Testis (tissue), 5 donors: ENCODE measurements at places on chromosomes 4 and X. TPM values are rescaled to one million over a fixed set of nuclear protein-coding genes. Genes with fewer than 3 reads are reported as not detected.

GRCh38 chr4:177041356-177041755, 248.6 kb upstream of the VEGFC start:
- no peaks in the 10 kb centered on the region for H3K4me1 ChIP-seq
- no peak overlapping the region for H3K4me3 ChIP-seq
- no peaks in the 10 kb centered on the region for H3K27me3 ChIP-seq
- H3K36me3 ChIP-seq = no peaks in the 10 kb centered on the region
- no peak overlapping the region for H3K27ac ChIP-seq
- DNase-seq = no peak

DNA sequence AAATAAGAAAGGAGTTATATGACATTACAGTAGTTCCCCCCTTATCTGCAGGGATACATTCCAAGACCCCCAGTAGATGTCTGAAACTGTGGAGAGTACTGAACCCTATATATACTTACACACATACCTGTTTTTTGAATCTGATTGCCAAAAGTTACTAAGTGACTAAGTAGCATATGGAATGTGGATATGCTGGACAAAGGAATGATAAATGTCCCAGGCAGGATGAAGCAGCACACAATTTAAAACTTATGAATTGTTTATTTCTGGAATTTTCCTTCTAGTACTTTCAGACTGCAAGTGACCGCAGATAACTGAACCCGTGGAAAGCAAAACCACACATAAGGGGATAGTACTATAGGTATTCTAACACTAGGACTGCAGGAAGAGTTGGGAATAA, 22.7 kb downstream of the UGDH start:
- no peaks in the 10 kb centered on the region for H3K36me3 ChIP-seq
- H3K4me1 ChIP-seq = no peaks in the 10 kb centered on the region
- no peak for DNase-seq
- no peak overlapping the region for H3K27ac ChIP-seq
- no peak overlapping the region for H3K4me3 ChIP-seq

DNA sequence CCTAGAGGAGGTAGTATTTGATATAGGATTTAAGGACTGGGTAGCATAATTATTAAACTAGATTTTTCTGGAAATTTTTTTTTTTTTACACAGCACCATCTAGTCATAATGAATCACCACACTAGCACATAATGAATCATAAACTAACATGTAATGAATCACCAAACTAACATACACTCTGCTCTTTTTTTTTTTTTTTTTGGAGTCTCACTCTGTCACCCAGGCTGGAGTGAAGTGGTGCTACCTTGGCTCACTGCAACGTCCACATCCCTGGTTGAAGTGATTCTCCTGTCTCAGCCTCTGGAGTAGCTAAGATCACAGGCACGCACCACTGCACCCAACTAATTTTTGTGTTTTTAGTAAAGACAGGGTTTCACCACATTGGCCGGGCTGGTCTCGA, 92.5 kb downstream of the FAM13A start:
- DNase-seq = no peak
- no peak overlapping the region for H3K27ac ChIP-seq
- H3K4me3 ChIP-seq = no peak overlapping the region
- H3K36me3 ChIP-seq = no peaks in the 10 kb centered on the region
- H3K4me1 ChIP-seq = no peaks in the 10 kb centered on the region

GRCh38 chr4:155984106-155984797, 30.6 kb upstream of the CTSO start:
- no peaks in the 10 kb centered on the region for H3K36me3 ChIP-seq
- no peaks in the 10 kb centered on the region for H3K27me3 ChIP-seq
- H3K4me1 ChIP-seq = no peaks in the 10 kb centered on the region
- H3K4me3 ChIP-seq = no peak overlapping the region
- H3K27ac ChIP-seq = no peak overlapping the region

DNA sequence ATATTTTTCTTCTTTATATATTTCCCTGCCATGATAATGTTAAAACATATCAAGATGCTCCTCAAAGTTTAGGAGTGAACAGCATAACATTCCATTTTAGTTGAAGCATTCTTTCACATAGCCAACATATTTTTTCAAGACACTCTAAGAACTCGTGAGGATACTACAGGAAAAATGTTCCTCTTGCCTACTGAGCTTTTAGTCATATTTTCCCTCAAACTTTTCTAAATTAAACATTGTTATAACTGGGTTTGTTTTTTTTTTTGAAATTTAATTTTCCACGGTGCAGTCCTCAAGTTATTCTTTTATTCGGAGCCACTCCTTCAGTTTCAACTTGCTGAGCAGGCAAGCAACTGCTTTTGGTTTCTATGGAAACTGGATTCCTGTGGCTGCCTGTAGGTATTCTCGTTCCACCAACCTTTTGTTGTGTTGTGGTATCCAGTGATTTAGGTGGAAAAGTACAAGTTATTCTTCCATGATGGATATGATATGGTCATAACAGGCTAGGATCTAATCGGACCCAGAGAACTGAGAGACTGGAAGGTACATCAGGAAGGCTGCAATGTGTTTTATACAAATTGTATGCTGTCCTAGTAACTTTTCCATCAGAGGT, 248.0 kb downstream of the TRIML1 start:
- no peaks in the 10 kb centered on the region for H3K36me3 ChIP-seq
- DNase-seq = no peak
- H3K4me1 ChIP-seq = no peaks in the 10 kb centered on the region
- H3K4me3 ChIP-seq = no peak overlapping the region
- H3K27me3 ChIP-seq = no peaks in the 10 kb centered on the region

GRCh38 chrX:101550751-101551379, 518 bp downstream of the ARMCX1 start:
- peak overlapping the region; percentile 89 for H3K27ac ChIP-seq
- peak overlapping the region; percentile 55 for H3K4me3 ChIP-seq
- no peaks in the 10 kb centered on the region for H3K4me1 ChIP-seq
- peak; percentile 52 for DNase-seq
- H3K36me3 ChIP-seq = no peaks in the 10 kb centered on the region

DNA sequence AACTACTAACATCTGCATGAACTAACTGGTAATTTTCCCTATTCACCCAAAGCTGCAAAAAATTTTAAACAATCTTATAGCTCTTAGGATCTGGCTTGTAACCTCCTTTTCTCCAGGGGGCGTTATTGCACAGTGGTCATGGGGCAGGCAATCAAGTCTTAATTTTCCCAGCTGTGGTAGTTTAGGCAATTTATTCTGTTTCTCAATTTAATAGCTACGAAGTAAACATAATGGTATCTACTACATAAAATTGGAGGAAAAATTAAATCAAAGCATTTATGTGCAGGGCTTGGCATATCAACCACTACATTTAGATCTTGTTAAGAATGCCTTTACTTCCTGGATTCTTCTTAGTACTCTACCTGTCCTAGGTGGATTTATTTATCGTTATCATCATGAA, 137.4 kb upstream of the GUCY1A1 start:
- no peaks in the 10 kb centered on the region for H3K27me3 ChIP-seq
- no peak overlapping the region for H3K4me3 ChIP-seq
- no peaks in the 10 kb centered on the region for H3K36me3 ChIP-seq
- H3K4me1 ChIP-seq = no peaks in the 10 kb centered on the region
- DNase-seq = no peak

DNA sequence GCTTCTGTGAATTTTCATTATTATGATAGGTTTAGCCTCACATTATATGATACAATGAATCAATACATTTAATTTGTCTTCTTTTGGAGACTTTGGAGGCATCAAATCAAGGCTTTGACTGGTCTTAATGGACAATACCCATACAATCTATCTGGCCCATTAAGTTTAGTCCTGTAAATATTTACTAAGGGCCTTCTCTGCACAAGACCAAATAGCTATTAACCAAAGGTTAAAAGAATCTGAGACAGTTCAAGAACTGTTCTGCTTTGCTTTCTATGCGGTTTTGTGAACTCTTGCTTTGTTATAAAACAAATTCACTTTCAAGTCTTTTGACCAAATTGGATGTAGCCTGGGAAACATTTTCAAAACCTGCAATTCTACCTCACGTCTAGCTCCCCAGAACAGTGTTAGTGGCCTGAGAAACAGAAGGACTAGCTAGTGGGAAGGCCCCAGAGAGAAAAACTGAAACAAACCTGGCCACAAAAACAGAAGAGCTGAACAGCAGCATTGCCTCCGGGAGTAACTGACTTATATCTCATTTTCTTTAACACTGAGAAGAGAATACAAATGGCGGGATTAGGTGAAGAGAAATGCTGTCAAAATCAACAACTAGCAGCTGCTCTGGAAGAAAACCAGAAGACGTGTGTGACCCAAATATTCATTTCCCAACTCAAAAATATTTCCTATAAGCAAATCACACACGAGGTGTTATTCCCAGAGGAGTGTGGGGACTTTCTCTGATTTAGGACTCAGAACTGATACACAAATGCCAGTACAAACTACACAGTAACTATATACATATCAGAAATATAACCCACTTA, 548 bp downstream of the TLR1 start:
- no peak for DNase-seq
- no peaks in the 10 kb centered on the region for H3K27me3 ChIP-seq
- peak overlapping the region; percentile 55 for H3K27ac ChIP-seq

Gene MAGEB17
- 2.0 TPM for total RNA-seq

Gene H2BW2
- 6.5 TPM for total RNA-seq

Gene ZCCHC18
- 17.2 TPM for total RNA-seq

Gene SGMS2
- total RNA-seq = 22.2 TPM
